ENCODE measurements at places on chromosomes 3 and 15.

DNA sequence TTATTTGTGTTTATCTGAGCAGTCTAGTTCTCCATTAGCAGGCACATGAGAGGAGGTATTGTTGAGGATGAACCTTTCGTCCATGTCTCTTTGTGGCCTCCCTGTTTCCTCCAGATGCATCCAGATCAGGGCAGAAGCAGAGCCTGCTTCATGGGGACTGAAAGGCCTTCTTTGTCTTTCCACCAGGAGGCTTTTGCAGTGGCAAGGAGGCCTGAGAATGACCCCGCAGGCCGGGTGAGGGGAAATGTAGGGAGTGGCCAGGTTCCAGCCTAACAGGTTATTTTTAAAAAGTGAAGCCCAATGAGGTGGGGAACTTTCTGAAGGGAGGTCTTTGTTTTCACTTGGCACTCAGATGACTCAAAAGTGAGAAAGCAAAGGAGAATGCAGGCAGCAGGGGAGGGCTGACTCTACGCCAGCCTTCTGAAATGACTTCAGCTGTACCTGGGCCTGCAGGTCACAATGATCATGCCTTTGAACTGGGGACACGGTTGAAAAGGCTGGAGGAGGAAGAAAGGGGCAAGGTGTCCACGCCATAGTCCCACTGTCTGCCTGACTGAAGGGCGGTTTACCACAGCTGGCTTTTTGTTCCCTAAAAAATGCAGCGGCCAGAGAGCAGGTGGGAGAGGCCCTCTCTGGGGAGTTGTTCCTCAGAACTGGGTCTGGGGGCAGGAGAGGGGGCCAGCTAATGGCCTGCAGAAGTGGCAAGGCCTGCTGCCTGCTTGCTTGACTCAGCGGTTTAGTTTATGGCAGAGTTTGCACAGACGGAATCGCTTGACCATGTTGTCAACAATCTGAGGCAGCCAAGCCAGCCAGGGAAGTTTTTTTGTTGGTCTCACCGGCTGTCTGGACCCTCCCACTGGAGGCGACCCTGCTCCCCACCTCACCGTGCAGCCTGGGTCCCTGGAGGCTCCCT is 28.7 kb downstream of the CMTM7 start:
- peak; percentile 93 for DNase-seq

DNA sequence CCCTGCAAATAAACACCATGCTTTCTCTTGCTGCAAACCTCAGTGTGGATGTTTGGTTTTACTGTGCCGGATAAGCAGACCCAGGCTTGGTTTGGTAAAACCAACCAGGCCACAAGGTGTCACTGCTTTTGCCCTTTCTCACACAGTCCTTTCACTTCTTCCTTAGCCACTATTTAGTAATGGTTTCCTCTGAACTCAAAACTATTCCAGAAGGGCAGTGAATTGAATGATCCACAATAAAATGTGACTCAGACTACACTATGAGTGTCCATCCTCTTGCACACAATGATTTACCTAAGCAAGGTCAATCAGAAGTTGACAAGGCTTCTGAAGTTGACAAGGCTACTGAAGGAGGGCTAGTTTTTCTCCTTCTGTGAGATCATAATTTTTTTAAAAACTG is 552.4 kb upstream of the CCDC54 start:
- DNase-seq: no peak

DNA sequence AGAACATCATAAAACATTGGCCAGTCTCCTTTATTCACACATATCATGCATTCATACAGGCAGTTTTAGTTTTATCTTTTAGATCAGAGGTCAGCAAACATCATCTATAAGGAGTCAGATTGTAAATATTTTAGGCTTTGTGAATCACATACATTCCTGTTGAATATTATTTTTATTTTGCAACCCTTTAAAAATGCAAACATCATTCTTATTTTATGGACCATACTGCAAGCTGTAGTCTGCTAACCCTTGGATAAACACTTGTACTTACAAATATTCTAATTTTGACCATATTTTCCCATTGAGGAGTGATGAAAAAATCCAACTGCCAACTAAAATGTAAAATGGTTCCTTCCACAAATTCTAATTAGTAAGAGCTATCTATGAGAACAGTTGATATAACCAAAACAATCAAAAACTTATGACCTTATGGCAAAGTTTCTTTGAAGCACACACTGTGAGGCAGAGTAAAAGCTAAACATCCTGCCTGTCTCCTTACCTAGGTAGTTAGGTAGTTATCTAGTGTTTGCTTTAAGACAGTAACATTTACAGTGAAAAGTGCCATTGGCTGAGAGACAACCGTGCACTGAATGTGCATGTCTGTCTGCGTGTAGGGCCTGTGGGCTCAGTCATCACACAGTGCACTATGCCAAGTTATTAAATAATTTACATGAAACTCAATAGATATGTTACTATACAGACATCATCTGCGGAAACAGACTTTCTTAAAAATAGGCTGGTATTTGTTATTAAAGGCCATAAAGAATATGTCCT is 57.7 kb downstream of the PIK3R4 start:
- no peak for DNase-seq

DNA sequence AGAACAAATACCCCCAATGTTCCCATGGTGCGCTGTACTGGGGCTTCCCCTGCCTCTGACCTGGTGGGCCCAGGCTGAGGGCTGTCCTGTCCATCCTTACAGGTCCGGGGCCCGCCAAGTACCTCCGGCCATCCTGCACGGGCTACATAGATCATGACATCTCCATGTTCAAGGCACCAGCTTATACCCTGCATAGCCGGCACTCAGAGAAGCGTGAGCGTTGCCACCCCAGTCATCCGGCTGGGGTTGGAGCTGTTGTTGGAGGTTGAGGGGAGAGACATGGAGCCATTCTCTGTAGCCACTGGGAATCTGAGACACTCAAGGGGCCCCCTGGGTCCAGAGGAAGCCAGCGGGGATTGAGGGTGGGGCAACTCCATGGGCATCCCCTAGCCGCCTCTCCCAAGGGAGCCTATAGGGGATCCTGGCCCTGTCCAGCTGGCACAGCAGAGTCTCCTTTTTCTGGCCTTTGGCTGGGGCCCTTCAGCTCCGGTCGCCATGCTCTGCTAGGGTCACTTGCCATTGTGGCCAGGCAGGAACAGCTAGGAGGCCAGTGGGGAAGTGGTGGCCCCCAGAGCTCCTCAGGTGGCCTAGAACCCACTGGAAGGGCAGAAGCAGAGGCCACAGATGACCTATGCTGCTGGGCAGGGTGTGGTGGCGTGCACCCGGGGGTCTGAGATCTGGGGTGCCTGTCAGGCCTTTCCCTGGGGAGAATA is 12.5 kb upstream of the CSPG4 start:
- no peak for DNase-seq

- peak; percentile 12 for DNase-seq
These were observed 30.2 kb upstream of the USP3 start for GRCh38 chr15:63473999-63474809.

DNA sequence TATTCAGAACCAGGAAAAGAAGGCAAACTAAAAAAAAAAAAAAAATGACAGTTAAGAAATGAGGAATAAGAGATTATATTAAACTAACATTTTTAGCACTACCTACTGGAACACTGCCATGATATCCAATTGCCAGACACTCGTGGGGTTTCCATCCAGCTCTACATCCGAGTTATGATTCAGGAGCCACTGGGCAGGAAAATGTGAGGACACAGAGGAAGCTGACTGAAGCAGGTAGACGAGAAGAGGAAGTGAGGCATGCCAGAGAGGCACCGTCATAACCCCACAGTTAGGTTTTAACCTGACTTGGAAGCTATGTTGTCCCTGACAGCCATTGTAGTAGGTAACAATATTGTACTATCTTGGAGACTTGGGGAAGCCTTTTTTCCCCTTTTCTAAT is 495.0 kb downstream of the NLGN1 start:
- no peak for DNase-seq

DNA sequence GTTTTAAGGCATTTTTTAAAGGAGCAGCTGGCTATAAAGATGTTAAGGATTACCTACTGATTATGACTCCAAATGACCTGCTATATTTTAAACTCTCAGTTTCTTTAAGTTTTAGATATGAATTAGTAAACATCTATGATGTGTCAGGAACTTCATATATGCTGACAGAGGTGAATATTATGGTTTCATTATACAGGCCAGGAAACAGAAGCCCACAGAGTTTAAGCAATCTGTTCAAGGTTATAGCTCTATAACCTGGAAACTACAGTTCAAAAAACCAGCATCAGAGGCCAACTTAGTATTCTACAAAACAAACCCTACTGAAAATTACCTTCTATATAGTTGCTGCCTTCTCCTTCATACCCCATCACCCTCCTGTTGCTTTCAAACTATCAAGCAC is 17.4 kb downstream of the PLSCR4 start:
- no peak for DNase-seq

- DNase-seq: no peak
These were observed 21.3 kb upstream of the CXCR6 start for GRCh38 chr3:45922039-45922326.

DNA sequence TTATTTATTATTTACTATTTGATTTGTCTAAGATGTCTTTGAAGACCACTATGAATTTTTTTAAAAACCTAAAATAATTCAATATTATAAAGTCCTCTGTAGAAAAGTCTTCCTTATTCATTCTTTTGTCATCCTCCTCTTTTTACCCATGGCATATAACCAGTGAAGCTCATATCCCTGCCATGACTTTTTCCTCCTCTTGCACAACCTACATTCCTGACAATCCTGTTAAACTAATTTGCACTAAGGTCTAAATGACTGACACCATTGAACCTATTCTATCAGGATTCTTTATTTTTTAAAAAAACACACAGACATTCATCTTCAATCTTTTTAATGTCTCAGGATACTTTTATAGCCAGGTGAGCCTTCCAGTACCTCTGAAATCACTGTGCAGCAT is 159.9 kb upstream of the SLC2A2 start:
- DNase-seq: no peak

- DNase-seq: peak; percentile 62
These were observed 56.0 kb downstream of the SLC25A26 start for GRCh38 chr3:66276705-66277274.

- no peak for DNase-seq
These were observed 34.0 kb upstream of the ARHGEF3 start for GRCh38 chr3:56835650-56836227.

GRCh38 chr3:172074586-172074985 is 35.2 kb downstream of the FNDC3B start:
- DNase-seq: no peak

DNA sequence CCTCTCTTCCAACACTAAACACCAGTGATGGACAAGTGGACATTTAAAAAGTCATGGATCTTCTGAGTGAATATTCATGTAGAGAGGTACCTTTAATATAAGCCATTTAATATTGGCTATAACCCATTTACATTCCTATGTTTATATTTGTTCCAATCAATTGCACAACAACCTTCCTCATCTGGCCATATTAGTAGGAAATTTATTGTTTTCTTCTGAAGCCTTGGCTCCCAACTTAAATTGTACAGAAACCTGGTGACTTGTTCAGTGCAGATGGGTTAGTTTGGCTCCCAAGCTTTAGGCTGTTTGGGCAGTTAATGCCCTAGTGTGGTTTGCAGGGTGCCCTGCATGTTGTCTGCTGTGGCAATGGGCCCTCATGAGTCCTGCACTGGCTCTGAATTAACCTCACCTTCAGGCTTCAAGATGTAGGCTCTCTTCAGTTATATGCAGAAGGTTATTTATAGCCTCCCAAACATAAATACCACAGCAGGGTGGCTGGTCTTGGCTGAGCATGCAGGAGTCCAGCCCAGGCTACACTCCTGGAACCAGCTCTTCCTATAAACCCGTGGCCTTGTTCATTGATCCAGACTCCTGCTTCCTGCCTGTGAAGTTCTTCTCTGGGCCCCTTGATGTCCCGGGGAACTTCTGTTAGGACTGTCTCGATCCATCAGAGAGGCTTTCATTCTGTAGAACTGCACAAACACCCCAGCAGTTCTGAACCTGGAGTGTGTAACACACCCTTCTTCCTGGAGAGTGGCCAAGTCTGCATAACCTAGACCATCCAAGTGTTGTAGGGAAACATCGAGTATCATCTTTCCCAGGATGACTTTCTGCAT is 57.0 kb downstream of the DUT start:
- DNase-seq: no peak

GRCh38 chr3:100268156-100268555 is 7.4 kb downstream of the TBC1D23 start:
- no peak for DNase-seq

- DNase-seq: no peak
These were observed 691.1 kb upstream of the NAALADL2 start for GRCh38 chr3:174168026-174168425.

- DNase-seq: no peak
These were observed 101.4 kb upstream of the TLE3 start for GRCh38 chr15:70199124-70199482.

DNA sequence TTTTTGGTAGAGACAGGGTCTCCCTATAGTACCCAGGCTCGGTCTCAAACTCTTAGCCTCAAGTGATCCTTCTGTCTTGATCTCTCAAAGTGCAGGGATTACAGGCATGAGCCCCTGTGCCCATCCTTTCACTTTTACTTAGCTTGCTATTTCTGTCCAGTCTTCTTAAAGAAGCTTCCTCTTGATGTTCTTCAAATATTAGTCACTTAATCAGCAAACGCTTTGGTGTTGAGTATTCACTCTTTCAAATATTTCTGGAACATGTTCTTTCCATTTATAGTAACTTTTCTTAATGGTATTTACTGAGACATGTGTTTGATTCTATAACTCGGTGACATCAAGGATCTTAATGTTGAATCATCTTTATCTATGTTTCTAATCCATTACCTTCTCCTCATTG is 122.1 kb downstream of the CNTN6 start:
- DNase-seq: no peak

DNA sequence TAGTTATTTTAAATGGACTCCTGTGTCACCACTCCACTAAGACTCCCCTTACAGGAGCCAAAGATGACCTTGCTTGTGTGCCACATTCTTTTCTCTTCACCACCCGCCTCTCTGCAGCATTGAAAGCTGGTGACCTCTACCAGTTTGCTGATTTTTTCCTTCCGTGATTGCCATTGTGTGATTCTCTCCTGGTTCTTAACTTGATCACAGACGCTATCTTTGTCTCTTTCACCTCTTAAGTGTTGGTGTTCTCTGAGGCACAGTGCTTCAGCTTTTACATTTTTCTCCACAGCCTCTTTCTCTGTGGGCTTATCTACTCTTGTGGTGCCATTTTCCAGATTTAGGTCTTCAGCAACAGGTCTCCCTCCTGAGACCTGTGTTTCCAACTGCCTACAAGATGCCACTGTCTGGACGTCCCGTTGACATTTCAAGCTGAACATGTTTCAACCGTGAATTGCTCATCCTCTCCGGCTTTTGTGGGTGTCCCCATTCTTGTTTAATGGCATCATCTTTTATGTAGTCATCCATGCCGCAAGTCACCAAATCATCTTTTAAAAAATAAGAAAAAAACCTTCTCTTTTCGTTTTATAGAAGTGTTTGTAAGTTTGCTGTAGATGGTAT is 26.5 kb downstream of the IQGAP1 start:
- no peak for DNase-seq

GRCh38 chr3:35183927-35184675 is 455.2 kb upstream of the ARPP21 start:
- no peak for DNase-seq

- no peak for DNase-seq
These were observed 13.4 kb upstream of the ZNF639 start for GRCh38 chr3:179309225-179310078.

GRCh38 chr3:111735912-111736311 is 123.2 kb upstream of the PHLDB2 start:
- no peak for DNase-seq

Measured in COLO829 (cell line).